ENCODE measurements at places on chromosomes 4 and X. TPM values are rescaled to one million over a fixed set of nuclear protein-coding genes. Genes with fewer than 3 reads are reported as not detected.

- DNase-seq: no peak
These were observed 62.6 kb downstream of the COQ2 start for GRCh38 chr4:83221897-83222441.

The PDLIM3 gene
- 361 TPM for total RNA-seq

- peak; percentile 46 for DNase-seq
These were observed 2.4 kb upstream of the MORF4L2 start for GRCh38 chrX:103688946-103689345.

DNA sequence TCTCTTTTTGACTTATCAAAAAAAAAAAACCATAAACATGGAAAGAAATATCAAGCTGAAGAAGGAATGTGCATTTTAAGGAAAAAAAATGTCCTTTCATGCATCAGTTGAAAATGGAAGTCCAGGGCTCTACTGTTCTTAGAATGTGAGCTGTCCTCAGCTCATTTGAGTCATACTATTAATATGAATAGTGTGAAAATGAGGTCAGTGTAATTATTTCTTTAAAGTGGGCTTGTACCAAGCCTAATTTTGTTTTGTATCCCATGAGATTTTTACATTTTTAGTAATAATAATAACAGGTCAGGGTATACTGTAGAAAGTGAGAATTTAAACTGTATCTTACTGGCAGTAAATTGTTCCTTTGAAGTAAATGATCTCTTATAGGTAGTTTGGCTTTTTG, 148.5 kb downstream of the NAA11 start:
- DNase-seq: no peak

The GRPEL1 gene
- total RNA-seq: 27.0 TPM

The SOWAHD gene
- 0.72 TPM for total RNA-seq

The AFP gene
- 0.72 TPM for total RNA-seq

DNA sequence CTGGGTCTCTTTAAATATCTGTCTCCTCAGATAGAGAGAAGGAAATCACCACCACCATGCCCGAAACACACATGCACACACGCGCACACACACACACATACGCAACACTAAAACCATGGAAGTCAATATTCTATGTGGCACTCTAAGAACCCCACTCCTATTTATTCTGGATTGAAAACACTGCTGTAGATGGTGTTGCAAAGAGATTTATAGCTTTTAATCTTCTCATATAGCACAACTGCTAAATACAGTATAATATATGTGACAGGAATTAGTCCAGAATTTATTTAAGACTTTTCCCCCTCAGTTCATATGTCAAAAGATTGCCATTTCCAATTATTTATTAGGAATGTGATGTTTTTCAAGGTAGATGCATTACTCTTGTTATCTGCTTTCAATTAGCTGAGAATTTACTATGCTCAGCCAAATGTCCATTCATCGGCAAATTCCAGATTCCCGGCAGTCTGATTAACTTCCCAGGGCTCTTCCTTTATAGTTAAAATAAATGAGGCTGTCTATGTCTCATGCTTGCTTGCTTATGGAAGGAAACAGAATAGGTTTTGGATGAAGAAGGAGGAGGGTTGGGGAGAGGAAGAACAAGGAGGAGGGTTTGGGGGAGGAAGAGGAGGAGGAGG, 115.4 kb upstream of the NDP start:
- no peak for DNase-seq

The GLRA2 gene
- total RNA-seq: 2.9 TPM

Measured in umbilical cord (tissue), 2 donors.